ENCODE measurements at places on chromosomes 12 and 14.

DNA sequence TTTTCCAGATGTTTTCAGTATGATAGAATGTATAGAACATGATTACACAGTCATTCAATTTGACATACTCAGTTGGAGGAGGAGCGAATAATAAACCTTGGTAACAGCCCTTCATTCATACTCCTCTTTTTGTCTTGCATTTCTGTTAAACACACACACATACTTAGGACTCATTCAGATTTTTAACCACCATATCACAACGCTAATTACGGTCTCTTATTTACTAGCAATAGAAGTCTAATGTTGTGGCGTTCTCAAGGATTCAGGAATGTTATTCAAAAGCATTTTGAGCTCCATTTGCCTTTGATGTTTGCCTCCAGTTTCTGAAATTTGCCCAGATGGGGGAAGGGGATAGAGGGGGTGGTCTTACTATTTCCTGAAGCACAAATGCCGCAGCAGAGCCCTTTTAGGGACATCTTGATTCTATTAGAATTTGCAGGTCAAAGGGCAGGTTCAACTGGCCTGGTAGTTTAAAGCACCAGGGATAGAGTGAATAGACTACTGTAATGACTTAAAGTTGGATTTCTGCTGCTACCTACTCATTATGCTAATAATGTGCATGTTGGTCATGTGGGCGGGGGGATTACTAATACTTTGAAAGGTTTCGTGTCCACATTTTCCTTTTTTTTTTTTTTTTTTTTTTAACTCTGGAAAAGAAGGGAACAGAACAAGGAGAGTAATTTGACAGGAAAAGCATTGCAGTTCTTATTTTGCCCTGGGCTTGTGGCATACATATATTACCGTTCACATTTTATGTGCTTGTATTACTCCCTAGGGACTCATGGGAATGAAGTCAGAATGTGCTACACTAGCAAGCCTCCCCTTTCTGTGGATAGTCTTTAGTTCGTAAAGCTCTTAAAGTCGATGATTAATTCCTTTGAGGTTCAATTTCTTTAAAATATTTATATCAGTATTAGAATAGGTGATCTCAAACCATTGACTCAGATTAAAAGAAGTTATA, 226.8 kb downstream of the FBXL14 start:
- no peak for DNase-seq

GRCh38 chr14:58716706-58717105, 78.9 kb downstream of the DACT1 start:
- DNase-seq: no peak

GRCh38 chr14:85663256-85663655, 133.3 kb downstream of the FLRT2 start:
- DNase-seq: no peak

DNA sequence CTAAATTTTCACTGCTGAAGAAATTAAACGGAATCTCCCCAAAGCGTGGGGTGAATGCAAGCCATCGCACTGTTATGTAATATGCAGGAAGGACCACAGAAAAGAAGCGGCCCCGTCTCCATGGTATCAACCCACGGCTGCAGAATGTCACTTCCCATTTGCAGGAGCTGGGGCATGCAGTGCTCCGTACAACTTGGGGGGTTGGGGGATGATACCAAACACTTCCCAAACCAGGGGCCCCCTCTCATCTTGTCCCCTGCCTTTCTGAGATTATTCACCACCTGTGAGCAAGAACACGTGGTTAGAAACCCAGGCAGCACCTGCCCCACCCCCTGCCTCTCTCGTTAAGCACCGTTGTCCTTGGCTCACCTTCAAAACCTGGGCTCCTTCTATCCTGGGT, 505.1 kb upstream of the TMEM132C start:
- DNase-seq: no peak

DNA sequence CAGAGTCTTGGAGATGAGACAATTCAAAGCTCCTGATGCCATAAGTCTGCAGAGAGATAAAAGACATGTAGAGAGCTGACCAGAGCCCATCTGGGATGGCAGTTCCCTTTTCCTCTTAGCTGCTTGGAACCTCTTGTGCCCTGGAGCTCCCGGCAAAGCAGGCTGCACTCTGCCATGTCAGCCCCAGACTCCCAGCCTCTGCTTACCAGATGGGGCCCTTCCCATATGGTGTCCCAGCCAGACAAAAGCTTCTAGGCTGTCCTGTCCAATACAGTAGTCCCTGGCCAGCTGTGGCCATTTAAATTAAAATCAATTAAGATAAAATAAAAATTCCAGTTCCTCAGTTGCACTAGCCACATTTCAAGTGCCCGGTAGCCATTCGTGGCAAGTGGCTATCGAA, 303.9 kb downstream of the TTC6 start:
- DNase-seq: no peak

DNA sequence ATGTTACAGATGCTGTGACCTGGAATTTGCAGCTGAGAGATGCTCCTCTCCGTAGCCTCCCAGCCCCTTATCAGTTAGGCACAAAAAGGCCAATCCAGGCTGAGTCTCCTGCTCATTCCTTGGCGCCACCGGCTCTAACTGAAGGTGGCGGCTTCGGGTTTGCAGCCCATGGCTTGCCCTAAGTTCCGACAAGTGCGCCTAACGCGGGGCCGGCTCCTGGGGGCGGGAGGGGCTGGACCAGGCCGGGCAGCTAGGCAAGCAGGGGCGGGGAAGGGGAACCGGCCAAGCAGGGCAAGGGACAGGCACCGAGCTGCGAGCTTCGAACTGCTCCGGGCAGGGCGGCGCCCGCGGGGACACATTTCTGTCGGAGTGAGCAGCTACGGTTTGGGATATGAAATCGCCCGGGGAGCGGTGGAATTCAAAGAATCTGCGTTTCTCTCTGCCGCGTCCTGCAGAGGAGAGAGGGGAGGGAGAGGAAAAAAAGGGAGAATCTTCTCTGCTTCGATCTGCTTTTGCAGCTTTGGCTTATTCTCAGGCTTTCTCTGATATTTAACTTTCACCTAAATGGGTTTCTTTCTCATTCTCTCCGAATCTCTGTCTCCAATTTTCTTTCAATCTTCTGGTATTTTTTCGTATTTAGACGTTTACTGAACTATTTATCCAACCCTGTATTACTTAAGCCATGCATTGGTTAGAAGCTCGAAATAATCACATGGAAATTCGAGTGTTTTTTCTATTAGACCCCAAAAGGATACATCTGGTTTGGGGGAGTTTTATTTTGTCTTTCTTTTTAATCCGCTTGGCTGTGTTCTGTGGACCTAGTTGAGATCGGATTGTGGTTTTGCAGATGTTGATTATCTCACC, 1.6 kb upstream of the HOXC12 start:
- DNase-seq: no peak

GRCh38 chr14:91225025-91225424, 19.5 kb downstream of the GPR68 start:
- DNase-seq: no peak

- peak; percentile 33 for DNase-seq
Observed at GRCh38 chr12:31317471-31318395, 8.2 kb downstream of the SINHCAF start.

GRCh38 chr12:2944401-2945047, 14.7 kb upstream of the TEAD4 start:
- no peak for DNase-seq

GRCh38 chr12:66500841-66501240, 178.0 kb downstream of the GRIP1 start:
- no peak for DNase-seq

DNA sequence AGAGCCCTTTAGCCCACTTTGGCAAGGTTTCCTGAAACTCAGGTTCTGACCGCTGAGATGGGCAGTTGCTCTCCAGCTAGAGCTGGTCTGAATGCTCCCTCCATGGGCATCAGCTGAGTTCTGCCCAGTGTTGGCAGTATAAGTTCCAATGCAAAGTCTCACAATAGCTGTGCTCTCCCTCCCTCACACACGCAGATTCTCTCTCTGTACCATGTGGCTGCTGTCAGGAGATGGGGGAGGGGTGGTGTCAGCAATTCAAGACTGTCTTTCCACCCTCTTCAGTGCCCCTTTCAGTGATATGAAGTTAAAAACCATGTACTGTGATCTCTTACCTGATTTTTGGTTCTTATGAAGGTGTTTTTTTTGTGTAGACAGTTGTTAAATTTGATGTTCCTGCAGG, 164.3 kb upstream of the PLEKHA5 start:
- no peak for DNase-seq

DNA sequence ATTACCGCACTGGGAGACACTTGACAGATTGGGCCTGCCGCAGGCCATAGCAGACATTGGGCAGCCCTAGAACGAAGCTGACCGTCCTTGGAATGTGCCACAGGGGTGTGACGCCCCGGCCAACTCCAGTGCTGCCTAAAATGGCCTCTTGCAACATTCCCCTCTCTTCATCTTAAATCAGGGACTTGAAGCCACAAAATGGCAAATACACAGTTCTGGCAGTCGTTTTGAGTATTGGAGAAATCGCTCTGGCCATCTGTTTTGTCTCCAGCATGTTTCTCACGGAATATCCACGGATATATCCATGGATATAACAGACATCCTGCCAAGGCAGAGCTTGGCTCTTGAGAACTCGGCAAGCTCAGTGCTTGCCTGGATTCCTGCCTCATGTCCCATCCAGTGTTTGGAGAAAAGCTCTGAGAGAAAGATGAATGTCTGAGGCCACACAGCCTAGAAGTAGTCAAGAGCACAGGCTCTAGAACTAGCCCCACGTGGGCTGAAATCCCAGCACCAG, 158.4 kb downstream of the CHST11 start:
- no peak for DNase-seq

GRCh38 chr14:52412426-52412825, 98.3 kb downstream of the PTGER2 start:
- no peak for DNase-seq

GRCh38 chr12:114400361-114400811, 5.6 kb downstream of the TBX5 start:
- DNase-seq: no peak

DNA sequence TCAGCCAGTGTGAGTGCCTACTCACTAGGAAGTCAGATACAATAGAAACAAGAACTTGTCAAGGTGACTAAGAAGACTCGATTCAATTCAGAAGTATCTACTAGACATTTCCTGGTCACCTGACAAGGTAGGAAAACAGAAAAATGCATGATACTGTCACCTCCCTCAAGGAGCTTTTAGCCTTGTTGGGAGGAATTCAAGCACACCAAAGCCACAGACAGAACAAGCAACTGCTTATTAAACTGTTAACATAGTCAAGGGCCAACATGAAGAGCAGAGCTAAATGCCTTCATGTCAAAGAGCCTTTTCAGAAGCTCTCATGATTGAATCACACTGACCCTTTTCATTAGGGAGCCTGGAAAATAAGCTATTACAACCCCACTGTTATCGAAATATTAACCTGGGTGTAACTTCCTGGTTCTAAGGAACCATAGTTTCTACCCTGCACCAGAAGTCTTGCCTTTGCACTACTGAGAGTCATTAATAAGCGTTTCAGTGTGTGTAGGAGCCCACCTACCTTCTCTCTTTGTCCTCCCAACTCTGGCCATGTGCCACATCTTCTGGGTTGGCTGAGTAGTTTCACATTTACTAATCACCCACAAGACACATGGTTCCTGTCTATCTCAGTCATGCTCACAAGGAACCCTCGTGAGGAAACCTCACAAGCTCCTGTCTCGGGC, 31.0 kb upstream of the LGALS3 start:
- DNase-seq: no peak

DNA sequence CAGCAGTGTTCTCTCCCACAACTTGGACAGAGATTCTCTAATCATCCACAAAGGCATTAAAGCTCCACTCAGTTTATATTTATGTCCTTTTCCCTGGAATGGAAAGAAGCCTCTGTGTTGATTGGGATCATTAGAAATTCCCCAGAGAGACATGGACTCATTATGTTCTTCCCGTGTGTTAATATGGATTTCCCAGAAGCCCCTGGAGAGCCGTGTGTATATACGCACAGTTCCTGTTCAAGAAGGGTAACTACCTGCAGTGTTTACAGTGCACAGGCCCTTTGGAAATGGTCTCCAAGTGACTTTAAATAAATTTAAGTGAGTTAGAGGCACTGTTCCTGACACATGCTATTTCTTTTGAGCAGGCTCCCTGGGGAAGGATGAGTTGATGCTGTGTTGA, 428.0 kb upstream of the TMTC1 start:
- no peak for DNase-seq

DNA sequence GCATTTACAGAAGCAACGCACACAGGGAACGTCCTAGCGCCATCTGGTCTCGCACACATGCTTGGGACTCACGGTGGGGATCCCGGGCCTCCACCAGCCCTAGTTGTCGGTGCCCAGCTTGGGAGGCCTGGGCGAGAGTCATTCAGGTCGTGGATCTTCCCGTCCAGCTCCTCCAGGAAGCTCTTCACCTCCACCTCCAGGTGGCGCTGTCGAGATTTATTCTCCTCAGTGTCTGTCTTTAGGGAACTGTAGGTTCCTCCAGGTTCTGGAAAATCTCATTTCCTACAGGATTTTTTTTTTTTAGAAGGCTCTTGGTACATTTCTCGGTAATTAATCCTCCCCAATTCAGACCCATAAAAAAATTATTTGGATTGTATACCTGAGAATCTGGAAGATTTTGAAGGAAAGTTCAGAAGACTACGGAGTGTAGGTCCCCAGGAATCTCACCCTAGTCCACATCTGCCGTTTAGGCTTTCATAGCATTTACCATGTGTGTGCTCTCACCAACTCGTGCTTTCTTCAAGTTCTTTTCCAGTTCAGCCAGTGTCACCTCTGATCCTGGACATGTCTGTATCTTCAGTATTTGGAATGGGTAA, 910.0 kb downstream of the TMEM121 start:
- DNase-seq: peak; percentile 32

- DNase-seq: no peak
Observed at GRCh38 chr12:121942145-121942718, 23.8 kb downstream of the CFAP251 start.

- DNase-seq: no peak
Observed at GRCh38 chr12:57993834-57994233, 52.5 kb downstream of the ATP23 start.

DNA sequence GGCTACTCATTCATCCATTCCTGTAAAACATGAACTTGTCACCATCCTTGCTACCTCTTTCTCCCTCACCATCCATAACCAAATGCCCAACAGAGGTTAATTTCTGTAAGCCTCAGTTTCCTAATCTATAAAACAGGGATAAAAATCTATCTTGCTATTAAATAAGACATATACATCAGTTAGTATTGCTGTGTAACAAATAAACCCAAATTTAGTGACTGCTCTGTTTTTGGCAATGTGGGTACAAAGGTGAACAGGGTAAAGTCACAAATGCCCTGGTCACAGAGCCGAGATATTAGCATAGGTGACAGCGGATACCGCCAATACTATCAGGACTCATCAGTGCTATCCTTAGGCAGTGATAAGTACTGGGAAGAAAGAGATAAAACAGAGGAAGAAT, 3.6 kb upstream of the FBXO21 start:
- no peak for DNase-seq

GRCh38 chr12:105595440-105595839, 264.9 kb downstream of the C12orf75 start:
- no peak for DNase-seq
